ENCODE measurements at places on chromosomes 5 and 9.

- no peak for DNase-seq
Measured at GRCh38 chr9:6723881-6724420, 33.8 kb upstream of the KDM4C start.

DNA sequence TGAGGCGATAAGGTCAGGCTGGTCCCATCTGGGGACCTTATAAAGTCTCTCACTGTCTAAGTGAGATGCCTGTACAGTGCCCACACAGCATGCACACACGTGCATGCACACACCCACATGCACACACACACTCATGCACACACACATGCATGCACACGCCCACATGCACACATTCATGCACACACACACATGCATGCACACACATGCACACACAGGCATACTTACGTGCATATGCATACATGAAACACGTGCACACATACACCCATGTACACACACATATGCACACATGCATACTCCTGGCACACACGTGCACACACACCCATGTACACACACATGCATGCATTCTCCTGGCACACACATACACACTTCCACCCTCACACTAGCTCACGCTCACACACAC is 12.2 kb downstream of the COL23A1 start:
- DNase-seq, result no peak

DNA sequence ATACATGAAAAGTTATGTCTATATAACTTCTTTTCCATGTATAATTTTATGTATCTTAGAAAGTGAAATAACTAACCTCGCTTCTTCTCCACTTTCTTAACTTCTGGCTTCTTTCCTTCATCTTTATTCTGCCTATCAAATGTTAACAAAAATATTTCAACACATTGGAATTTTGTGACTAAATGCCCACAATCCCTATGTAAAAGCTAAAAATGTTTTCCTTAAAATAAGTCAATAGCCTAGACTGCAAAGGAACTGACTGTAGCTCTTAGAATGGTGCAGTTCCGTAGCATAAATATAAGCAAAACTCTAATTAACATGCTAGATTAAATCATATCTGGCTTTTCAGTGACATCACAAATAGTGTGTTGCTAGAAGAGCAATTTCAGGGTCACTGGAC is 40.9 kb downstream of the PSIP1 start:
- DNase-seq, result no peak

DNA sequence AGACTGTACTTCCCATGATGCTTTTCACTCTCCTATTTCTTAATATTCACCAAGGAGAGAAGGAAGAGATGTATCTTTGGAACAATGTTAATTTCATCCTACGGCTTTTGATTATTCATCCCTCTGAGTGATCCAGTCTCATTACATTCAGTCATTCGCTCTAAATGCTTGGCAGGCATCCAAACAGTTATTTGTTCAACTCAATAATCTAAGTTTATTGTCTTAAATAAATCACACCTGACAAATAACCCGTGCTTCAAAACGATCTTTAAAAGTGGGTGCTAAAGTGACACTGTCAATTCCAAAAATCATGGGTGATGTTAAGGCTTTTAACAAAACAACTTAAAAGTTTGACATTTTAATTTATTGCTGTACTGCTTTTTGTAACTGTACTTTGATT is 233.1 kb downstream of the RASEF start:
- no peak for DNase-seq

DNA sequence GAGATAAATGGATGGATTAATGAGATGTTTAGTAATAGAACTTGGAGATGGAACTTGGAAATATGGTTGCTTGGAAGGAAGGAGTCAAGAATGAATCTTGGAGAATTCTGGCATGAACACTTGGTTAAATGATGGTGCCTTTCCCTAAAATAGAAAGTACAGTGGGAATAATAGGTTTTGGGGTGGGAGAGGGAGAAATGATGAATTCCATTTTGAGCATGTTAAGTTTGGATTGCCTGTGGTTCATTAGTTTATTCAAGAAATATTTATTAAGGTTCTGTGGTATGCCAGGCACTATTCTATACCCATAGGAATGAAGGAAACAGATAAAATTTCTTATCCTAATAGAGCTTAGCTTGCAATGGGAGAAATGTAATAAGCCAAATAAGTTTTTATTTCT is 58.4 kb downstream of the PBX3 start:
- no peak for DNase-seq

- DNase-seq, result no peak
Measured at GRCh38 chr9:104787306-104788015, 23.5 kb downstream of the NIPSNAP3B start.

DNA sequence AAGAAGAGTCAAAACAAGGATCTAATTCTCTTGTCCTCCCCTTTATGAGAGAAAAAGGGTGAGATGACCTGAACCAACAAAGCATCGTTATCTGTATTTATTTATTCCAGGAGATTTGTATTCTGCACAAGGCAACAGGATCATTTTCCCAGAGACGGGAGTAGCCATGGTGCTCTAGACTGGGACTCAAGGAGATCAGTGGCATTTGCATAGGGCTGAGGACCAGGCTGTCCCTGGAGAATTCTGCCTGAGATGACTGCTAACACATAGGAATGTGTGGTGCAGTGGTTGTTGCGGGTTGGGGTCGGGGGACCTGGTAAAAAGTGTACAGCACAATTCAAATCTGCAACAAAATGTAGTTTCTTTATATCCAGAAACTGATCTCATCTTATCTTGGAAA is 22.3 kb upstream of the ZNF474 start:
- no peak for DNase-seq

- no peak for DNase-seq
Measured at GRCh38 chr9:4211032-4211725, 88.7 kb downstream of the GLIS3 start.

DNA sequence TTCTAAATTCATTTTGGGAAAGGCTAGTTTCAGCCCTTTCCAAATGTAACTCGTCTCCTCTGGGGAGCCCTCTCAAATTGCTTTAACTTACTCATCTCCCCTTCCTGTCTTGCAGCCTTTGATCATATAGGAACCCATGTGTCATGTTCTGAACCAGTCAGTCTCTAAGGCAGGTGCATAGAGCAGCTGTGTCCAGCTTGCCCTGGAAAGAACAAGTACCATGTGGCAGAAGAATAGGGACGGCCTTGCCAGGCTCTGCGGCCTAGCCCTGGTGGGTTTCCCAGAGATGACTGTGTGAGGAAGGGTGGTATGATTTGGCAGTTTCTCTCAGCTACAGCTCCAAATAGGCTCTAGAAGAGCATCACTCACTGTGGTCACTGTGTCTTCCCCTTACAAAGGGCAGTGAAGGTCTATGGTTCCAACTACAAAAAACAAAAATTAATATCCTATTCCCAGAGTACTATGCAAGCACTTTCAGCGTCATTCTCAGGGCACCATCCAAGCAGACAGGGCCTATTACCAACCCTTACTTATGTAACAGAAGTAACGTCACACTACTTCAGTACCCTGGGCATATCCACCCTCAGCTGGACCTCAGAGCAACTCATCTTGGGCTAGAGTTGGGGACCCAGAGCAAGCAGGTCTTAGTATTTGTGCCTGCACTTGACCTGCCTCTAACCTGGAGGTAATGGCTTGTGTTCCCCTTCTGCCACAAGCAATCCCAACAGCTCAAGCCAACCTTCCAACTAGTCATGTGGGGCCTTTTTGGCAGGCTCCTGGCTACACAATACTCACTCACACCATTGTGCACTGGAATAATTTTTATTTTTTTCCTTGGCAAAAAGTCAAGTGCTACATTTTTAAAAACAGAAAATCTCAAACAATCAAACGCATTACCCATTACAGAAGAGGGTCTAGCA is 37.2 kb upstream of the UBAP2 start:
- no peak for DNase-seq

- DNase-seq, result no peak
Measured at GRCh38 chr9:96219026-96219899, 82.7 kb downstream of the HSD17B3 start.

GRCh38 chr9:98989036-98990000 is 45.6 kb downstream of the COL15A1 start:
- DNase-seq, result peak; percentile 81

DNA sequence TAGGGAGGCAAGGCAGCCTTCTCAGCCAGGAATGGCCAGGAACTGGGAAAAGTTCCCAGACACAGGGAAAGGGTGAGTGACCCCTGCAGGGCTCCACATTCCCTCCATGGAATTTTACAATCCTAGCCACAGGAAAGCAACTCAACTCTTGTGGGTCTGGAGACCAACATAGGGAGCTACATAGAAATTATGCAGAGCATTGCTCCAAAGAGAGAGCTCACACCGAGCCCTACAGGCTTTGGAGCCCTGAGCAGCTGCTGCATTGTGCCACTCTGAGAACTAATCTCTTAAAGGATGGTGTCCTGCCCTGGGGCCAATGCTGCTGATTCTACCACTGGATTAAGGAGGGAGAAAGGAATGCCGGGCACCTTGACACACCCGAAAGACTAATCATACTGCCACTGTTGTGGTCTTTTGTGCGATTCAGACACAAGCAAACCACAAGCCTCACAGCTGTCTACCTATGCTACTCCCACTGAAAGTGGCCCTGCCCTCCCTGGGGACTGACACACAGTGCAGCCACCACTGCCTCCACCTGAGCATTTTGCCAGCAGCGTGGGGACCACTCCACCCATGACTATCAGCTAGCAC is 1089.8 kb upstream of the NUDT12 start:
- DNase-seq, result no peak

DNA sequence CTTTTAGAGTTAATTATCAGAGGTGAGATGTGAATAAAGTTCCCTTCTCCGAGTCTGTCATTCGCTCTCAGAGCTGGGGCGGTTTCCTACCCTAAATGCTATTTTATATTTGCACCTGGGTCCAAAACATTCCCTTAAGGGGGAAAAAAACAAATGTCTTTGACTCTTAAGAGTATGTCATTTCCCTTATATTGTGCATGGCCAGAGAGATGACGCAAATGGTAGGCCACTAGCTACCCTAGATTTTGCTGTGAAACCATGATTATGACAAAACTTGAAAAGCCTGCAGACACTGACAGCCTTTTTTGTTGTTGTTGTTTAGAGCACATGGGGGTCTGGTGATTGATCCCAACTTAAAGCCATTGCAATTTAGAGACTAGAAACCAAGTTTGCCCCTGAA is 12.8 kb downstream of the DAB2 start:
- no peak for DNase-seq

GRCh38 chr5:102603670-102604069 is 104.9 kb upstream of the SLCO6A1 start:
- no peak for DNase-seq

- no peak for DNase-seq
Measured at GRCh38 chr9:91162311-91162710, 199.4 kb downstream of the AUH start.

DNA sequence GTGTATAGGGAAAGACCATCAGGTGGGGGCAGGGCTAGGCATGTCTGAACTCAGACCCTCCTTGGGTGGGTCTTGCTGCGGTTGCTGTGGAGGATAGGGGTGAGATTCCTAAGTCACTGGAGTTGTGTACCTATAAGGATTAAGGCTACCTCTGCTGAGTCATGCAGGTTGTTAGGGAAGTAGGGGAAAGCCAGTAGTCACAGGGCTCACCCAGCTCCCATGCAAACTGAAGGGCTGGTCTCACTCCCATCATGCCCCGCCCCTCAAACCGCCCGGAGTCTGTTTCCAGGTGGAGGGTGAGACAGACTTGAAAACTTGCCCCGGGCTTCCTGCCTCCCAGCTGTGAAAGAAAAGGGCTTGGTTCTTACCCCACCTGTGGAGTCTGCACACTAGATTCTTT is 161.8 kb downstream of the CAVIN4 start:
- DNase-seq, result no peak

DNA sequence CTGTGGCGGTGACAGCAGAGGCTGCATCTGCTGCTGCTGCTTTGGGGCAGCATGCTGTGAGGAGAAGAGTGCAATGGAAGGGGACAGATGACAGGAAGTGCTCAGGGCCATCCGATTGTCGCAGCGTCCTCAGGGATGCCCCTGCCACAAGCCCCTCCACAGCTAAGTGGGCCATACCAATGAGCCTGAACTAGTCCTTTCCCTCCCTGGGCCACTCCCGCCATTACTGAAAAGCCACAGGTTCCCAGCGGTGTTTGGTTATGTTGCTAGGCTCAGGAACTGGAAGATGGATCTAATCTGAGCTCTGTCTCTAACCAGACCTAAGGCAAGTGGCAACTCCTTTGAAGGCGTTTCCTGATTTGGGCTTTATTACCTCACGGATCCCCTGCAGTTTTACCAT is 109.2 kb downstream of the GAPVD1 start:
- no peak for DNase-seq

GRCh38 chr9:4748612-4749011 is 7.6 kb upstream of the AK3 start:
- no peak for DNase-seq

GRCh38 chr5:156350256-156350655 is 23.3 kb downstream of the SGCD start:
- DNase-seq, result no peak

- DNase-seq, result no peak
Measured at GRCh38 chr5:162786234-162786633, 651.2 kb upstream of the CCNG1 start.

GRCh38 chr9:20713172-20713571 is 29.1 kb downstream of the FOCAD start:
- no peak for DNase-seq

DNA sequence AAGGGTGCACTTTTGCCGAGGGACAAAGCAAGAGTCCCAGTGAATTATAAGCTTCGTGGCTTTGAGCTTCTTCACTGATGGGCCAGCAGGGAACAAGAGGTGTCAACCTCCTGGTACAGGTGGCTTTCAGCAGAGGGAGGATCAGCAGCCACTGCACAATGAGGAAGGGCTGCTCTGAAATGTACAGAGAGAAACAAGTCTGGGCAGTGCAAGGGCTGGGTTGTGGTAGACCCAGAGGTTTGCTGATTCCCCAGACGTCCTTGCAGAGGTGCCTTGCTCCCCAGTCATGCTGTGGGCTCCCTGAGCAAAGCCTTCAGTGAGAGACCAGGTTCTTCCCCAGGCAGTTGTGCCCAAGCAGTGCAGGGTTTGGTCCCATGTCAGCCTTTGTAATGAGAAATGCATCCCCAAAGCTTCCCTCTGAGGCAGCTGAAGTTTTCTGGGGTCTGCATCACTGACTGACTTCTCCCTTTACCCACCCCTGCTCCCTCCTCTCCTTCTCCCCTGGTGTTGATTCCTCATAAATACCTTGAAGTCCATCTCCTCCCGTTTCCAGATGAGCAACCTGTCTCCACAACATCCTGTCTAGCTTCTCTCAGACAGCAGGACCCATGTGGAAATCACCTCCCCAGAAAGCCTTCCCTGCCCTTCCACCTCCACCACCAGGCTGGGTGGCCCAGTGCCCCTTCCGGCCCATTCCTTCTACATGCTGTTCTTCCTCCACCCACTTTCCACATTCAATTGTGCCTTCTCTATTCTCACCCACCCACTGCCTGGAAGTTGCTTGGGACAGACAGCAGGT is 599.6 kb upstream of the ADAMTS16 start:
- DNase-seq, result no peak

GRCh38 chr9:119372951-119373350 is 3.7 kb upstream of the BRINP1 start:
- DNase-seq, result no peak

DNA sequence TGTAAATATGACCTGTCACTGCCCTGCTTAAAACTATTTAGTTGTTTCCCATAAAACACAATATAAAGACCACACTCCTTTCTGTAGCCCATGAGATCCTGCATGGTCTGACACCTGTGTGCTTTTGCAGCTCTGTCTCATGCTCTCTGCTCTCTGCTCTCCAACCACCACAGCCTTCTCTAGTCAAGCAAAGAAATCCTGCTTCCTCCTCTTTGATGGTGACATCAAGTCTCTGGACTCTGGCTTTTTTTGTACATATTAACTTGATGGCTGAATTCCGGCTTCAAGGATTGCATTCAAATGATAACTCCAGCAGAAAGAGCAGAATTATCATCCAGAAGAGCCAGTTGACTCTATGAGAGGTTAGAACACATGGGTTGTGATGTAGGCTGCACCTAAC is 58.2 kb downstream of the CHSY3 start:
- DNase-seq, result no peak
